ENCODE measurements at places on chromosomes 12 and 14. TPM values are rescaled to one million over a fixed set of nuclear protein-coding genes. Genes with fewer than 3 reads are reported as not detected.
A peak's percentile ranks its signal among the peaks of the same experiment; 100 is the strongest.

Gene SP7
- not detected for total RNA-seq

Gene WNT1
- total RNA-seq = not detected

Gene LRP1
- total RNA-seq = 381 TPM

DNA sequence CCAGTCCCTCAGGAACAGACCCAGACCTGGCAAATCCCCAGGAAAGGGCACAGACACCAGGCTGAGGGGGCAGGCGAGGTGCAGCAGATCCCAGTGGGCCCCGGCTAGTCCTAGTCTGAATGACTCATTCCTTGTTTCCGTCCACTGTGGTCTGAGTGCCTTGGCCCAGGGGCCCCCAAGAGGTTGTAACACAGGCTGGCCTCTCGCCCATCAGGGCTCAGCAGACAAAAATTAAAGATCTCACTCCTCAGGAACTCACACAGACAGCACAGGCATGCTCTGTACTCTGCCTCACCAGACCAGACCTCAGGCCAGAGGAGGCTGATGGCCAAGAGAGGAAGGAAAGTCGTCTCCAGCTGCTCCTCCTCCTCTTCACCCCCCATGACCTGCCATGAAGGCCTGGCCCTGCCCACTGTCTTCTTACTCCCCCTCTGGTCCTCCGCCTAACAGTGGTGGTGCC lies 7.7 kb upstream of the LTBP2 start:
- DNase-seq = peak; percentile 99

DNA sequence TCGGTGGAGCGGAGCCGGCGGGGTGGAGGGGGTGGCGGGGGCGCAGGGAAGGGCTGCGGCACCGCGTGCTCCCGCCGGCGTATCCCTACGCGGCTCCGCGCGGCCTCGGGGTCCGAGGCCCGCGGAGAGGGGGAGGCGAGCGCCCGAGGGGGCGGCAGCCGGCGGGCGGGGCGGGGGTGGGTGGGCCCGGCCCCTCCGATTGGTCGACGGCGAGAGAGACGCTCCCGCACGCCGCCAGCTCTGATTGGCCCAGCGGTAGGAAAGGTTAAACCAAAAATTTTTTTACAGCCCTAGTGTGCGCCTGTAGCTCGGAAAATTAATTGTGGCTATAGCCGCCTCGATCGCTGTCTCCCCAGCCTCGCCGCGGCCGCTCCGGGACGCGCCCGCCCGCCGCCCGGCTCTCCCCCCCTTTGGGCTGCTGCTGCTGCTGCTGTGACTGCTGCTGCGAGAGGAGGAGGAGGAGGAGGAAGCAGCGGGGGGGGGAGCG lies at the start of gene FOXG1:
Gene FOXG1 (plus strand): TSS at position 319 of the 487 bp plus-strand sequence. CDS start 493 bp downstream, outside the sequence.
- DNase-seq = peak; percentile 43

- DNase-seq = no peak
Observed at GRCh38 chr12:2125651-2126522, 73.1 kb downstream of the CACNA1C start.

DNA sequence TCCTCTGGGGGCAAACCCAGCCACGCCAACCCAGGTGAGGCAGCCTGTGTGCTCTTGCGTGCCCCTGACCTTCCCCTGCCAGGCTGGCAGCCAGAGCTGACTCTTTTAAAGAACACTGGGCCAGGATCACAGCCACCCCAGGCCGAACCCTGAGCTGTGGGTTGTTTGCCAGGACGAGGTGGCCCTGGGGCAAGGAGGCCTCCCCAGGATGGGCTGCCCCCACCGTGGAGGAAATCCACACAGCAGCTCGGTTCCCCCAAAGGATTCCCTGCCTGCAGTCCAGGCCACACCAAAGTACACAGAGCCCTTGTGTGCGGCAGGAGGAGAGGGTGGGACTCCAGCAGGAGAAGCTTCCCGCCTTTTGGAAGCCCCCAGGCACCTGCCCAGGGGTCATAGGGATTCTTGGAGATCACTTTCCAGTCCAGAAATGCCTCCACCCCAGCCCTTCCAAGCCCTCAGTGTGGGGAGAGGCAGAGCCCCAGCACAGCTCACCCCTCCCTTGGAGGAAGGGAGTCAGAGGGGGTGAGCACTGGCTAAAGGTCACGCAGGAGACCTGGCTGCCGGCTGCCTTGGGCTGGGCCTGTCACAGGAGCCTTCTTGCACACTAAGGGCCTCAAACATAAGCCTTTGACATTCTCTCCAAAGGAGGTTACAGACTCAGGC lies 115.6 kb downstream of the CALM1 start:
- DNase-seq = no peak

Gene DNAJC22
- 1.6 TPM for total RNA-seq

Gene ACTN1
- total RNA-seq = 94.0 TPM

DNA sequence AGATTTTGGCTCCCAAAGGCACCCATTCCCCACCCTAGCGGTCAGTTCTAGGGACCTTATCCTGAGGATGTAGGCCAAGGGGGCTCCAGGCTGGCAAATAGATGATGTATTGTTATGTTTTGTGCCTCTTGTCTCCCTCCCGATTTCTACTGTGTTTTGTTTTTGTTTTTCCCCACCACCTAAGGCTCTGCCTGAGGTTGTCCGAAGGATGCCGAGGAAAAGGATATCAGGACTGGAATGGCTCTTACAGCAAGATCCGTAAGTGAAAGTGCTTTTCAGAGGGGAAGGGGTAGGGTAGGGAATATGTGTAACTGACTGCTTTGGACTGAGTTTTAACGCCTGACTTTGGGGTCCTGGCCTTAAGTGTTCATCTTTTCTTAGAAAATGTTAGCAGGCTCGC lies 6.6 kb downstream of the FOXG1 start:
- no peak for DNase-seq

- DNase-seq = no peak
Observed at GRCh38 chr12:120438495-120439198, 734 bp downstream of the COX6A1 start.

DNA sequence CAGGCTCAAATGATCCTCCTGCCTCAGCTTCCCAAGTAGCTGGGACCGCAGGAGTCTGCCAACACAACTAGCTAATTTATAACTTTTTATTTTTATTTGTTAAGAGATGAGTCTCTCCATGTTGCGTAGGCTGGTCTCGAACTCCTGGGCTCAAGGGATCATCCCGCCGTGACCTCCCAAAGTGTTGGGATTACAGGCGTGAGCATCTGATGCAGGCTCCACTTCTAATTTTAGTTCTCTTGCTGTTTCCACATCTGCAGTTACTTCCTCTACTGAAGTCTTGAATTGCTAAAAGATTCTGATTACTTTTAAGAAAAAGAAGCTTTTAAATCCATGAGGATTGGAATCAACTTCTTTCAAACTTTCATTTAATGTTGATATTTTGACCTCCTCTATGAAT lies 13.4 kb upstream of the SNX6 start:
- no peak for DNase-seq

Gene CCDC38
- not detected for total RNA-seq

DNA sequence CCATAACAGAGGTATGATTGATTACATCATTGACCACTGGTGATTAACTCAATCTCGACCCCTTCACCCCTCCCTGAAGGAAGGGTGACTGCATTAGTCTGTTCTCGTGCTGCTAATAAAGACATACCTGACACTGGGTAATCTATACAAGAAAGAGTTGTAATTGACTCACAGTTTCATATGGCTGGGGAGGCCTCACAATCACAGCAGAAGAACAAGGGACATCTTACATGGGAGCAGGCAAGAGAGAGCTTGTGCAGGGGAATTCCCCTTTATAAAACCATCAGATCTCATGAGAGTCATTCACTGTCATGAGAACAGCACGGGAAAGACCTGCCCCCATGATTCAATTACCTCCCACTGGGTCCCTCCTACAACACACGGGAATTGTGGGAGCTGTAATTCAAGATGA lies 55.9 kb upstream of the TMCC3 start:
- no peak for DNase-seq

Gene ADSS1
- total RNA-seq = 4.8 TPM

Gene CCDC88C
- total RNA-seq = not detected

GRCh38 chr12:123832052-123832451 lies 70.0 kb downstream of the DNAH10 start:
- DNase-seq = no peak

Gene MYF6
- total RNA-seq = not detected

DNA sequence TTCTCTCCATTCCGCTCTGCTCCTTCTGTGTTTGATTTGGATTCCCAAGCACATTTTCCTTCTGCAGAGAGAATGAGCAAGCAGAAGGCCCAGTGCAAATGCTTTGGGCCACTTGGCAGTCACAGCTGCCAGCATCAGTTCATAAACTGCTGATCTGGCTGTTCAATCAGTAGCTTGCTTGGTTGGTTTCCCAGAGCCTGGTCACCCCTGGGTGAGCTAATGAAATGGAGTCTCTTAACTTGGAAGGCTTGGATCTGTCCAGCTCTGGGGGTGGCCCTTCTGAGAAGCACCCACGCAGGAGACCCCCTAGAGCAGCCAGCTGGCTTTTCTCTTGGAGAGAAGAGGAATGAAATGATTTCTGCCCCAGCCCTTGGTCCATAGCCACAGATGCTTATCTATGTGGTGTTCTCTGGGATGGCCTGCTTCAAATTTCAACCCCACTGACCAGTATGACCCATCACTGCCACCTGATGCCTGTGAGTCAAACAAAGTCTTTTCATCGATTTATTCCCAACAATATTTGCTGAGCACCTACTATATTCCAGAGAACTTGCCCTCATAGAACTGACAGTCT lies 30.3 kb downstream of the FAIM2 start:
- peak; percentile 87 for DNase-seq

DNA sequence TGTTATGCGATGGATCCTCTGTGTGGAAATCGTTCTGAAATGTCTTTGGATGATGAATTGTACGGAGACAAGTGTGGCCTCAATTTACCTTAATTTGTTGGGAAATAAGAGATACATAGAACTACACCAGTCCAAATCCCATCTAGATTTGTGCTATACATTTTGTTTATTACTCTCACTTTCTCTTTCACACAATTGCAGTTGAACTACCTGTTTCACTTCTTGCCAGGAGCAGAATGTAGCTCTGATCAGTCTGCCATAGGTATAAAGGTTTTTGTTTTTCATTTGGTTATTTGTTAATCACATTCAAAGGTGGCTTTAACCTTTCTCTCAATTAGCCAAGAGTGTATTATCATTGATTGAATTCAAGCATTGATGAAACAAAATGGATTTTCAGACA lies 268.2 kb downstream of the SNAPC1 start:
- no peak for DNase-seq

Gene SMOC1
- total RNA-seq = 0.25 TPM

Data from fibroblast of the aortic adventitia (primary cell).